ENCODE measurements at places on chromosomes 3 and 15. TPM values are rescaled to one million over a fixed set of nuclear protein-coding genes. Genes with fewer than 3 reads are reported as not detected.

GRCh38 chr3:53074761-53075742 lies 29.2 kb upstream of the SFMBT1 start:
- ATAC-seq, result no peak

- ATAC-seq, result peak; percentile 56
Measured at GRCh38 chr15:51533672-51534398, 88.7 kb downstream of the DMXL2 start.

- peak; percentile 64 for ATAC-seq
Measured at GRCh38 chr3:189961522-189962161, 159.1 kb downstream of the P3H2 start.

- peak; percentile 45 for ATAC-seq
Measured at GRCh38 chr3:31249545-31249944, 283.2 kb upstream of the STT3B start.

- ATAC-seq, result no peak
Measured at GRCh38 chr15:73716417-73716816, 32.2 kb downstream of the CD276 start.

DNA sequence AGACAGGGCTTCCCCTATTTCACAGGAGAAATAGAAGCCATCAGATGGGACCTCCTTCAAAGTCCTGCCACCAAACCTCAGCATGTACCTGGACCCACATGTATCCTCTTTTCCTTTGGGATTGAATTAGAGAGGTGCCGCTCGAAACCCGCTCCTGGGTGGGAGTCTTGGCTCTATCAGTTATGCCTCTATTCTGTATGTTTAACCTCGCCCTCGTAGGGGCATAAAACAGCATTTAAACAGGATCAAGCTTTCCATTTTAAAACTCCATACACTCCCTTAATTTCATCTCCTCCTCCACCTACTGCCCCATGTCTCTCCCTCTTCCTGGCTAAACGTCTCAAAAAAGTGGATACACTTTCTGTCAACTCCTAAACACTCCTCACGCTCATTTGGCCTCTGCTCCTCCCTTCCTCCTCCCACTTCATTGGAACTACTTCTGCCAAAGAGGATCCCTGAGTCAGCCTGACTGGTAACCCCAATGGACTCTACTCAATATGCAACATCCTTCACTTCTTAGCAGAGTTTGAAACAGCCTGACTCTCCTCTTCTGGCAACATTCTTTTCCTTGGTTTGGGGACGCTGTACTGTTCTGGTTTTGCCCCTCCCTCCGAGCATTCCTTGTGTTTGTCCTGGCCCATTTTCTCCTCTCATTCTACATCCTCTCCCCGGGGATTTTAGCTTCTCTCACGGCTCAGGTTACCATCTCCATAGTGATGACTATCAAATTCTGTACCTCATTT lies 23.0 kb upstream of the MUC20 start:
- ATAC-seq, result no peak

- ATAC-seq, result no peak
Measured at GRCh38 chr3:151356794-151357462, 27.6 kb upstream of the P2RY13 start.

DNA sequence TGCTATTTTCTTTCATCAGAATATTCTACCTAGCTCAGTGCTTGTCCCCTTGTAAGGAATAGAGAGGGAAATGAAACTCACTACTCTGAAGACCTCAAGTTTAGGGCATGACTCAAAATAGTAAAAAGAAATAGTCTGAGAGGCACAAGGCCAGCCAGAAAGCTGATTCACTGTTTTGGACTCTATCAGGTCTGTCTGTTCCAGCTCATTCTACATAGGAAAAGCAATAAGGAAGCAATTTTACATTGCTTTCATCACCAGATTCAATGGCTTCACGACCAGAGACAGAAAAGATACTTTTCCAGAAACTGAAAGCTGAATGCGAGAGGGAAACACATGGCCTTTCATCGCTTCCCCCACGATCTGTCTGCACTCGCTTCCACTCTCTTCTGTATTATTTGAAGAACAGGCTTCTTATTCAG lies 276.0 kb downstream of the GBE1 start:
- peak; percentile 29 for ATAC-seq

DNA sequence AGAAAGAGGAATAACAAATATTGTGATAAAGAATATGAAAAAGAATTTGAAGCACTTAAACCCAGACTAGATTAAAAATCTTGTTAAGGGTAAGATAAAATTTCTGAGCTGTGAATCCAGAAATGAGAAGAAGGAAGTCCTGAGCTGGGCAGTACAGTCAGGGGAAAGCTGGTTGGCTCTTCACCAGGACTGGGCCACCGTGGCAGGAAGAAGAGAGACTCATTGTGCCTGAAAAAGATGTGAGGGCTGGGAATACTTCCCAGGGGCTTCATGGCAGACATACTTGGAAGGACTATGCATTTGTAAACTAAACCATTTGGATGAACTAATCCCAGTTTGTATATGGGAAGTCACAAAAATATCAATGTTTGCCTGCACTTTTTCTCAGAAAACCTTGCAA lies 28.5 kb upstream of the MYO5C start:
- ATAC-seq, result no peak

GRCh38 chr15:67422296-67422695 lies 98.6 kb upstream of the C15orf61 start:
- no peak for ATAC-seq

- no peak for ATAC-seq
Measured at GRCh38 chr3:71380096-71380495, 203.4 kb downstream of the FOXP1 start.

DNA sequence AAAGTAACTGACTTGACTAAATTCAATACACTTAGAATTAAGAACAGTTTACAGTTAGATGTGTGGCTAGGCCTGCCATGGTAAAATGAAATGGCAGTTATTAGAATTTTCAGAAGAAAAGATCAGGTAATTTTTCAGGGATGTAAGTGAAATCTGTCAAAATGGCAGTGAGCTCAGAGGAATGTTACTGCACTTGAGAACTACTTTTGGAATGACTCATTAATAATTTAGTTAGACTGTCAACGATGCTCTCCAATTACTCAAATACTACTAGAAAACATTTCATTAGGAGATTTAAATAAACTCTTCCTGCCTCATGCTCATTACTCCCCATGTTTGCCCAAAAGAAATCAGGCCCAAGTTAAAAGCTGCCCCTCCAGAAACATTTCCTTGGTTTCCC lies 84.4 kb downstream of the RFTN1 start:
- no peak for ATAC-seq

DNA sequence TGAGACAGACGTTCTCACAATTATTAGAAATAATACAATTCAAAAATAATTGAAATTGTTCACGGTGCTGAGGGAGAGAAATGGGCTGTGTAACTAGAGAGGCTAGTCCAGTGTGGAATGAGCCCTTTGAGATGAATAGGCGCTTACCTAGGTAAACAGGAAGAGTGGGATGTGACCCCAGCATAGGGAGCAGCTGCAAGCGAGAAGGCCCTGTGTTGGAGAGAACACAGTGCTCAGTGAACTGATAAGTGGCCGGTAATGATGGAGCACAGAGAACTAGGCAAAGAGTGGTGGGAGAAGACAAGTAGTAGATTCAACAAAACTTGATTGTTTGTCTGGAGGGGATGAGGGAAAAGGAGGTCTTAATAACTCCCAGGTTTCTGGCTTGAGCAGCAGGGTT lies 103.9 kb downstream of the HCN4 start:
- no peak for ATAC-seq

- no peak for ATAC-seq
Measured at GRCh38 chr15:72947709-72948108, 104.6 kb upstream of the NEO1 start.

GRCh38 chr3:169869484-169870220 lies at the start of gene LRRC31:
Gene LRRC31 (minus strand): TSS chr3:169869935. CDS start chr3:169869807, 128 bp downstream.
- no peak for ATAC-seq

Gene ANKDD1A
- total RNA-seq, result 10.1 TPM

Gene CHRD
- 0.39 TPM for total RNA-seq

Gene ATP13A5
- not detected for total RNA-seq

Gene GOLGA6B
- not detected for total RNA-seq

Gene BNC1
- not detected for total RNA-seq

Gene CCDC39
- not detected for total RNA-seq

Gene OXTR
- total RNA-seq, result 3.6 TPM

Gene CCDC12
- 59.8 TPM for total RNA-seq

Gene SH3BP5
- total RNA-seq, result 20.2 TPM

Gene GUCA1C
- total RNA-seq, result not detected

Gene GP5
- total RNA-seq, result 1.4 TPM

All from activated T-helper 17 cell treated with anti-CD3 and anti-CD28 coated beads, Interleukin-2, amount 50 U/mL, for 72 hours (primary cell).